ENCODE measurements at places on chromosomes 2 and 18. TPM values are rescaled to one million over a fixed set of nuclear protein-coding genes. Genes with fewer than 3 reads are reported as not detected.

DNA sequence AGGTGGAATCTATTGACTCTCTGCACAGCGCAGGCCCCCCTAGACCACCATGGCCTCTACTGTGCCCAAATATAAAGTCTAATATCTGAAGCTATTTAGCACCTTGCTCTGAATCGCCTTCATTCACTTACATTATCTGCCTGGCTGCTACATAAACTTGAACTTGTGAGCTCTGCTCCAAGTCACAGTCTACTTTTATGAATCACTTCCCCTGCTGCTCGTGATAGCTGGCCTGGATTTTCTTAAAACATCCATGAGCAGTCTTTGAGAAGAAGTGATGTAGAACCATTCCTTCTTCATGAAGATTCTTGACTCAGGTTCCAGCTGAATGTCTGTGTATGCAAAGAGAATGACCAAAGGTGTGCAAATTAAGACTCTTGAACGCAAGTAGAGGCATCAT lies 359.5 kb downstream of the RND3 start:
- no peaks in the 10 kb centered on the region for H3K4me1 ChIP-seq
- DNase-seq: no peak
- H3K27me3 ChIP-seq: no peaks in the 10 kb centered on the region
- H3K36me3 ChIP-seq: no peaks in the 10 kb centered on the region
- H3K4me3 ChIP-seq: no peak overlapping the region

GRCh38 chr2:240920783-240921231 lies 14.7 kb downstream of the CROCC2 start:
- H3K27ac ChIP-seq: no peak overlapping the region
- no peaks in the 10 kb centered on the region for H3K36me3 ChIP-seq
- DNase-seq: peak; percentile 33
- H3K4me3 ChIP-seq: no peak overlapping the region

DNA sequence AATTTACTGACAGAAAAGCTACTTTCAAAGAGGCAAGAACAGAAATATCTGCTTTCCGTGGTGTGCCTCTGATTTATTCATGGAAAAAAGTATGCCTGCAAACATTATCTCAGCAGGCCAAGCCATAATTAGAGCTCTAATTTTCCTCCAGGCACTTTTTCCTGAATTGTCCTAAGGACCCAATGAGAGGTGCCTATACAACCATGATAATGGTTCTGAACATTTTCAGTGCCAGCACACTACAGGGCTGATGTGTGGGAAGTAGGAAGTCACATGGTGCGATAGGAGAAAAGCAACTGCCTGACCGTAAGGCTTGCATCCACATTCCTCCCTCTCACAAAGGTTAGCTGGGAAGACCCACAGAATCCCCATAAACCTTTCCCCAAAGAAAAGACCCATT lies 45.9 kb upstream of the EGR4 start:
- DNase-seq: no peak
- H3K4me3 ChIP-seq: no peak overlapping the region

Gene FABP1
- 1.0 TPM for total RNA-seq

- DNase-seq: no peak
- no peaks in the 10 kb centered on the region for H3K27me3 ChIP-seq
- H3K36me3 ChIP-seq: no peaks in the 10 kb centered on the region
These were observed 79.9 kb downstream of the ANTXR1 start for GRCh38 chr2:69092857-69093256.
